NK-92 treated with Interleukin-12 subunit alpha and Interleukin-12 subunit beta, amount 100 ng/mL, for 24 hours (cell line): ENCODE measurements at places on chromosomes 6 and 20.

GRCh38 chr6:132675749-132676148 is 16.8 kb upstream of the TAAR1 start:
- DNase-seq, result peak; percentile 20

- no peak for DNase-seq
Observed at GRCh38 chr20:4156411-4156810, 141.1 kb upstream of the RNF24 start.

DNA sequence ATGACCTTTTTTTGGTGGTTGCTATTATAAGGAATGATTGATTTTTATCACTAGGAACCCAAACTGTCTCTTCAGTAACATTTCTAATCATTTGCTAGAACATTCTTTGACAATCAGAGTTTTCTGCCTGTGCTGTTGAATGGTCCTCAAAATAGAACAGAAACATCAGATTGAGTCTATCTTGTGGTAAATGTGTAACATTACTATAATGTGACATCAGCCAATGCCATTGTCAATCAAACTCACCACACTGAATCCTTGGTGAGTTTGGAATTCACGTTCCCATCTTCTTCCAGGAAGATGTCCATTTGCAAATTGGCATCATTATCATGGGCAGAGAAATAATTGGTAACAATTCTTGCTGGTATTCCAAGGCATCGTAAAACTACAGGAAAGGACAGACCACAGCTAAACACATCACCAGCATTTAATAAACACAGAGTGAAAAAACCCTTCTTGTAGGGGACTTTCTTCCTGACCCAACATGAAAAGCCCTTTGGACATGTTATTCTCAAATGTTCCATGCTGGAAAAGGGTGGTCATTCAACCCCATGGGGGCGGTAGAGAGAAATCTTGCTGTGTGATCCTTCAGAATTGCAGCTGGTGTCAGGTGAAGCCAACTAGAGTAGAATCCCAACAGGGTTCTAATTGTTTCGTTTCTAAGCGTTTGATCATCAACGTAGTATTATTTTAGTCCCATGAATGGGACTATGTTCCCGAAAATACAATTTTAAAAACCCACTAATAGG is 98.5 kb downstream of the F13A1 start:
- no peak for DNase-seq

DNA sequence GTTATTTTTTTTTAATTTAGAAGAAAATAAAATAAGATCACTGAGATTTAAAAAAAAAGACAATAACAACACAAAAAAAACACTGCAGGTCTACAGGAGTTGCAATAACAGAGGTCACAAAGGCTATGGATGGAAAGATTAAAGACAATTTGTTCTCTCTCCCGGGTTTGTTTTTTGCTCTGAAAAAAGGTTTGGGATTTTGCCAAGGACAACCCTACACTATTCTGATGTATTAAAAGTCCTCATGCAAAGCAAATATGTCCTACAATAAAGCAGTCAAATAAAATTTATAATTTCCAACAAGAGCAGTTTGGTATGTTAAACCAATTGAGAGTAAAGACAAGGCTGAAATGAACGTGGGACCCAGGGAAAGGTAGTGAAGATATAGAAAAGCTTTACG is 55.6 kb downstream of the PTPRK start:
- no peak for DNase-seq

DNA sequence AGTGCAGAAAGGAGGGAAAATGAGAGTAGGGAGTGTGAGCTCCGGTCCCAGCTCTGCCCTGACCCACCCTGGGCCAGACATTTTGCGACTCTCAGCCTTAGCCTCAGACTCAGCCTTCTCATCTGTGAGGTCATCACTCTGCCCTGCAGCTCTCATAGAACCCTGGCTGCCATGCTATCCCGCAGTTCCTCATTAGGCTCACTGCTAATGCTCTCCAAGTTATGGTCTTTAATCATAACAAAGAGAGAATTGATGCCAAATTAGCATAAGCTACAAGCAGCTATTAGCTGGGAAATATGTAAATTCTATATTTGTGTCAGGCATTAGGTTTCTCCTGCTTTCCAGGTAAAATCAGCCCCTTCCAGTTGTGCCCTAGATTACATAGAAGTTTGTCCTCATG is 46.5 kb upstream of the MLN start:
- no peak for DNase-seq

DNA sequence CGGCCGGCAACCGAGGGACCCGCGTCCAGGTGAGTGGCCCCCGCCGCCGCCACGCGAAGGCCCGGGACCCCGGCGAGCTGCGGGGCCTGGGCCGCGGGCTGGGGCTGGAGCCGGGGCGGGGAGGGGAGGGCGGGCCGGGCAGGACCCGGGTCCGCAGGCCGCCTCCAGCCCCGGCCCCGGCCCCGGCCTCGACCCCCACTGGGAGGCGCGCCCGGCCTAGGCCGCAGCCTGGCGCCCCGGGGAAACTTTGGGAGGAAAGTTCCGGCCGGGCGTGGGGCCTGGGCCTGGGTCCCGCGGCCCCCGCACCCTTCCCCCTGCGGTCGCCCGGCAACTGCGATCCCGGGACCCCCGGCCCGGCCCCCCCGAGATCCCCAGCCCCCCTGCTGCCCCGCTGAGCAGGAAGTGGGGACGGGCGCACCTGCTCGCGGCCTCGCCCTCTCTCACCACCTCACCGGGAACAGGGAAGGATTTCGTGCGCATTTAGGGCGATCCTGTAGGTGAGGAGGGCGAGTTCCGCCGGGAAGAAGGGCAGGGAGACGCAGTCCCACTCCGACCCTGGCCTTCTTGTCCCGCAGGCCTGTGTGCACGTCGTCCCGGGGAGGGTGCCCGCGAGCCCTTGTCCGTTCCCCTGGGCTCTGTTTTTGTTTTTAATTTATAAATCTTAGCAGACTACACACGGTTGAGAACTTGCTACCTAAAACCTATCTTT is 402 bp downstream of the OSBPL2 start:
- DNase-seq, result no peak

DNA sequence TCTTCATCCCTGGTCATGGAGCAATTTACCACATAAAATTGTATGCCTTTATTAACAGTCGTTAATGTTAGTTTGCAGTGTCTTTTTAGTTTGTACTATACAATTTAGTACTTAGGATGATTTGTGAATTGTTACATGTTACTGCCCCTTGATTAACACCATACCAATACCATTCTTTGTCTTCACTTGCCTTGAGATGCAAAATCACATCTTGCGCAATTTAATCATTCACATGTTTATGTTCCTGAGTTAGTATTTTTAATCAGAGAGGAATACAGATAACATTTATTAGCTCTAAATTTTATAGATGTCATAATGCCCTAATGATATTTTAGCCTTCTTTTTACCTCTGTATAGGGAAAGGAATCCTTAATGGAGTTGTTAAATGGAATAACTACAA is 114.1 kb downstream of the SCAF8 start:
- no peak for DNase-seq

DNA sequence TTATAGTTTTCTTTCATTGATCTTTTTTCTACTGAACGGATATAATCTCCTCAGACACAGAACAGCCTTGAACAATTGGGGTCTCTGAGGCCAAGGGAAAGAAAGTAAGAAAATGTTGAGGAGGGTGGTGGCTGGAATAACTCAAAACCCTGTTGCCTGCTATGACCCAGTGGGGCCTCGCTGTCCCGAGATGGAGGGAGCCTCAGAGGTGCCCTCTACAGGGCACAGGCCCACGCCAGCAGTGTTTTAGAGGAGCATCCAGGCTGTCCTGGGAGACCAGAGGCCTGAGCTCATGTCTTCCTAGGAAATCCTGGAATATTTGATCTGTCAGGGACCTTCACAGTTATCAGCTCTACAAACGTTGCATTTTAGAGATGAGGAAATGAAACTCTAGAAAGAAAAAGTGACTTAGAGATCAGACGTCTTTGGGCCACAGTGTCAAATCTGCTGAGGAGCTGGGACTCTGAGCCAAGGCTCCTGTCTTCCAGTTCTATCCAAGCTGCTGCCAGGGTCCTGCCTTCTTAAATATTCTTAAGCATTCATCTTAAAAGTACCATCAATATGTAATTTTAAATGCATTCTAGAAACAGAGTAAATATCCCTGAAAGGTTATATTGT is 26.3 kb downstream of the ALDH5A1 start:
- peak; percentile 22 for DNase-seq

DNA sequence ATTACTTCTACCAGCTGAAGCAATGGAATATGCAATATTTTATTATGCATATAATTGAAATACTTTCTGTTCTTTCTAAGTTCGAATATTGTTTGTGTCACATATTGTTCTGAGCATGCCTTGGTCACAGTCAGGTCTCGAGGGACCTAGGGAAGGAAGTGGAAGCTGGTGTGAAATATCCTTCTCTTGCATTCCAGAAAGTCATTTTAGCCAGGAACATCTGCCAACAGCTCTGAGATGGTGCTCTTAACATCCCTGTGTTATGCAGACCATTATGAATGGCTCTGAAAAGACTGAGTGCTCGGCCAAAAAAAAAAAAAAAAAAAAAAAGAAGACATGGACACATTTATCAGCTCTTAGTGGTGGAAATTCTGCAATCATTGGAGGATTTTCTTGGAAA is 132.7 kb upstream of the JAG1 start:
- DNase-seq, result no peak

DNA sequence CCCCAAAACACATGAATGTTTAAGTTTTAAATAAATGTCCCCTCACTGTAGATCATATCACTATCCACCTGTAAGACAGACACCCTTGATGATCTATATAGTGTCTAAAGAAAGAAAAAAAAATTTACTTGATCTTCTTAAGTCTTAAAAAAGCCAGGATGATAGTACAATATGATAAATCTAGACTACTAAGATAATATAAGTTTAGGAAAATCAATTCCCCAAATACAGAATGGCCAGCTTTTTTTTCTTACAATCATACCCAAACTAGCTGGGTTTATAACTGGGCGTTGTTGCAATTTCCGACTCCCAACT is 14.4 kb downstream of the ZNF217 start:
- no peak for DNase-seq

GRCh38 chr6:42907336-42907735 is 8.5 kb upstream of the PTCRA start:
- DNase-seq, result no peak

GRCh38 chr6:131096786-131097185 is 33.7 kb upstream of the EPB41L2 start:
- no peak for DNase-seq

DNA sequence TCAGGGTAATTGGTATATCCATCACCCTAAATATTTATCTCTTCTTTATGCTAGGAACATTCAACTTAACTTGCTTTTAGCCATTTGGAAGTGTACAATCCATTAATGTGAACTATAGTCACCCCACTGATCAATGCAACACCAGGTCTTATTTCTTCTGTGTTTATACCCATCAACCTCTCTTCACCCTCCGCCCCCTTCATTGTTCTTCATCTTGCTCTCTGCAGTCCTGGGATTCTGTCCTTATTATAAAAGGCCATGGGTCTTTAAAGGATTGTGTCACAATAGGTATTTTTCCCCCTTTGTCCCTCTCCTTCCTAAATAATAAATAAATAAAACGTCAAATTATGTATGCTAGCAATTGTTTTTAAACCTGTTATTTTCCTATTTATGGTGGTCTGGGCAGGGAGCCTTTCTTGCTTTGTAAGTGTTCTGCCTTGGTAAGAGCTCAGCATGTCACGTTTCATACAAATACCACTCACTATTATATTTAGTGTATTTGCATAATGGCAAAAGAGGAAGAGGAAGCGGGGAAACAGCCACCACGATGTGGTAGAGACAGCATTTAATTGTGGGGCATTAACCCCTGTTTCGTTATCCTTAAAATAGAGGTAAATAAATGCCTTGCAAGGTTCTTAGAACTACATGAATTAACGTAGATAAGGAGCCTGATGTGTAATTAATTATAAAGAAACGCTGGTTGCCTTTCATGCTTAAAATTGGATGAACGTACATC is 1.9 kb downstream of the ABRACL start:
- DNase-seq, result no peak

GRCh38 chr6:17059022-17059421 is 42.8 kb upstream of the STMND1 start:
- no peak for DNase-seq

DNA sequence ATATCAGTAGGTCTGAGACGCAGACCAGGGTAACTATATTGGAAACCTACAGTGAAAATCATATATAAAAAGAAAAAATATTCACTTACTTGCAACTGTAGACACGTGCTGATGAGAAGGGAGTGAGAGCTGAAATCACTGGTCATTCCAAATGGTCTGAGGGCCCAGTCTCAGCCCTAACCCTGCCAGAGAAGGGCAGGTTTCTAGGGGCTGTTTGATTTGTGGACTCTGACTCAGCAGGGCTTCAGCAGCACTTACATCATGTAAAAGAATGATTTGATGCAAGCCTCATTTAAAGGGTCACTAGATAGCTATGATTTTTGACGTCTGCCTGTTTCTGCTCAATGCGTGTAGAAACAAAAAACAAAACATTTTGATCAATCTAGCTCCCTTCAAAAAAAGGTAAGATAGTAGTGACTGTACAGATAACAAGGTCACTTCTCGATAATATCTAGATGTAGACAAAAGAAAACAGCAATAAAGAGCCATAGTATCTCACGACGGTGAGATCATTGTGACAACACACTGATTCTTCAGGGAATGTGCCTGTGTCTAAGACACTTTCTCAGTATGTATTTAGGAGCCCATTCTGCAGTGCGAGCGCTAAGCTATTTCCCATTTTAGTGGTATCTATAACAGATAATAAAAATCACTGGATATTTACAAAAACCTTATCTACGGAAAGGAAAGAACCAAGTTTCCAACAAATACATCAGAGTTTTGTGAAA is 307.2 kb downstream of the HIVEP2 start:
- DNase-seq, result no peak

DNA sequence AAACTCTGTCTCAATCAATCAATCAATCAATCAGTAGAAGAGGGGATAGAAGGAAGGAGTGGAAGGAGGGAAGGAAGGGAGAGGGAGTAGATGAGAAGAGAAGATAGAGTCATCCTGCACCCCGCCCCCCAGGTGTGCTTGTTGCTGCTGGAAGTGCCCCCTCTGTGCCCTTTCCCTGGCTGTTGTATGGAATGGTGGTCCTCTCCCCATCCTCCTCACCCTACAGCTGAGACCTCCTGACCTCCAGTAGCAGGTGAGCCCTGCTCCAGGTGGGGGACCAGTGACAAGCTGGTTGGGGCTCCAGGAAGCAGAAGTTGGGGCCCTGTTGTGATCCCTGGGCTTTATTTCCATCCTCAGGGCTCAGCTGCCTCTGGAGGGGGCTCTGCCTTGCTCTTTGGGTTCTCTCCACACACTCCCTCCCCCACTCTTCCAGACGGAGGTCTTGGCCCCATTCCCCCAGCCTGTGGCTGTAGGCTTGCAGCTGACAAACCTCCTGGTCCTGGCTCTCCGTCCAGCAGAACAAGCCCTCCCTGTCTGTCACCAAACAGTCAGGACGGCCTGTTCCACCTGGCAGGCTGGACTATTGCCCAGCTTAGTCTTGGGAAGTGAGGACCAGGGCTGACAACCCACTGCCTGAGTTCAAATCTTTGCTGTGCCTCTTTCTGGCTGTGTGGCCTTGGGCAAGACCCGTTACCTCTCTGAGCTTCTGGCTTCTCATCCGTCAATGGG is 26.0 kb upstream of the SCRT2 start:
- DNase-seq, result no peak

- no peak for DNase-seq
Observed at GRCh38 chr6:95780037-95780436, 202.7 kb downstream of the MANEA start.

- DNase-seq, result no peak
Observed at GRCh38 chr20:50070361-50070760, 42.6 kb downstream of the UBE2V1 start.
